Fibroblast of lung (primary cell): ENCODE measurements at places on chromosomes 3 and 15. TPM values are rescaled to one million over a fixed set of nuclear protein-coding genes. Genes with fewer than 3 reads are reported as not detected.

The CLDN16 gene
- under 0.01 and 0.33 TPM in 2 replicates for total RNA-seq

The ZPLD1 gene
- total RNA-seq: 0.17 TPM in 1 of 2 replicates, not detected in the other

The BLM gene
- 0.26 and 1.5 TPM in 2 replicates for total RNA-seq

The ABHD10 gene
- total RNA-seq: 38.5 and 48.6 TPM in 2 replicates

The ATP13A5 gene
- total RNA-seq: not detected in 2 replicates

The LRRC3B gene
- total RNA-seq: not detected in 2 replicates

The DPPA4 gene
- total RNA-seq: 0.26 TPM in 1 of 2 replicates, not detected in the other

The CDCP1 gene
- 16.9 and 56.1 TPM in 2 replicates for total RNA-seq

GRCh38 chr15:66646308-66646707 lies 55.7 kb upstream of the SMAD6 start:
- H3K27me3 ChIP-seq: no peaks in the 10 kb centered on the region
- no peak overlapping the region for H3K4me3 ChIP-seq
- no peak overlapping the region for H3K27ac ChIP-seq
- peaks cover 8% of the 10 kb centered on the region for H3K4me1 ChIP-seq
- no peaks in the 10 kb centered on the region for H3K36me3 ChIP-seq

DNA sequence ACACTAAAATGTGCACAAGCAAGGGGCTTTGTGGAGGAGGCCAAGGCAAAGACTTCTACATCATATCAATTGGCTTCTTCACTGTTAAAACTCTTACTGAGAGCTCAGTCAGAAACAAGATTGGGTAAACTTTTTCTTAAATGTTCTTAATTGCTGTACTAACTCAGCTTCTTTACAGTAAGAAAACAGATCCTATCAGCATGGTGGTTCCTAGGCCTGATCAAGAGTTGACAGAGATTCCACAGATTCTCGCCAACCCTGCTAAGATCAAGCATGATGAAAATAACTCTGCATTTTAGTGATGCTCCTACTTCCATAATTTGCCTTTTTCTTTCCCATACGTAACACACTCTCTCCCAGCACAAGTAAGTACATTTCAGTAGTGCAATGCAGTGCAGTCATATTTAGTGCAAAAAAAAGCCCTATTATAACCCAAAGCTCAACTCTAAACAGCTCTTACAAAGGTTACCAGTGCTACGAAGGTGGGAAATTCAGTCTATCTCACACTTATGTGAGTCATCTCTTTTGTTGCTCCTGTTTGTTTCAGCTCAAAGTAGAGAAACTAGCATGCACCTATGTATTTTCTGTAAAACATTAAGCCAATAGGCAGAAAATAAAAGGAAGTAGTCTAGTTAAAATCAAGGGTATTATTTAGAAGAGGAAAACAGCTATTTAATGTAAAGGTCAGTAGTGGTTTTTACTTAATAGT lies 29.9 kb downstream of the TIGIT start:
- no peak overlapping the region for H3K27ac ChIP-seq
- H3K36me3 ChIP-seq: no peaks in the 10 kb centered on the region
- H3K4me3 ChIP-seq: no peak overlapping the region
- H3K4me1 ChIP-seq: no peaks in the 10 kb centered on the region
- no peak for DNase-seq

DNA sequence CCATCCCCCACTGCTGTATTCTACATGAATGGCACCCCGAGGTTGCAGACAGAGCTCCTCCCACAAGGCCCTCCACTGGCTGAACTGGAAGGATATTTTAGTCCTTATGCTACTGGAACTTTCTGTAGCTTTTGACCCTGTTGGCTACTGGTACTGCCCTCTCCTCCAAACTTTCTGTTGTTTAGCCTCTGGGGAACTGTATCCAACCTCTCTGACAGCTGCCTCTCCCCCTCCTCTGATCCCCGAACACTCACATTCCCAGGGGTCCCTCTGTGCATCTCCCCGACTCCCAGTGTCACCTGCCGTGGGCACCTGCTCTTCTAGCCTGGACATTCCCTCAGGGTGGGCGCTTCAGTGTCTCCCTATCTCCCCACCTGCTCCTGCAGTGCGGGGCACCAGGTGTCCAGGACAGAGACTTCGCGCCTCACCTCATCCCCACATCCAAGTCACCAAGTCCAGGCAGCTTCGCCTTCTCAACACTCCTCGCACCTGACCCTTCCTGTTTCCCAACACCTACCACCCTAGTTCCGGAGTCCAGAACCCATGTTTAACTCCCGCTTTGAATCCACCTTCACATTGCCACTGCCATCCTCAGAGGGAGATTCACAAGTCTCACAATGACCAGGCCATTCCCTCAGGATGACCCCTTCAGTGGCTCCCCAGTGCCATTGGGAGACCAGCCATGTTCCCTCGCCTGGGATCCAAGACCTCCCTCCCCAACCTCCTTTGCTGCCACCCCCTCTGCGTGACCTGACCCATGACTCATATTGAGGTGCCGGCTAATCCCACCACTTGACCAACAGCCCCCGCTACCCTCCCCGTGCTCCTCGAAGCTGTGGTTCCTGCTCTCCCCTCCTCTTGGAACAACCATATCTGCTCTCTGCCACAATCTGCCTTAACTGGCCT lies 34.2 kb downstream of the BDH1 start:
- no peak overlapping the region for H3K27ac ChIP-seq
- H3K4me1 ChIP-seq: peaks cover 10% of the 10 kb centered on the region
- H3K27me3 ChIP-seq: no peaks in the 10 kb centered on the region

DNA sequence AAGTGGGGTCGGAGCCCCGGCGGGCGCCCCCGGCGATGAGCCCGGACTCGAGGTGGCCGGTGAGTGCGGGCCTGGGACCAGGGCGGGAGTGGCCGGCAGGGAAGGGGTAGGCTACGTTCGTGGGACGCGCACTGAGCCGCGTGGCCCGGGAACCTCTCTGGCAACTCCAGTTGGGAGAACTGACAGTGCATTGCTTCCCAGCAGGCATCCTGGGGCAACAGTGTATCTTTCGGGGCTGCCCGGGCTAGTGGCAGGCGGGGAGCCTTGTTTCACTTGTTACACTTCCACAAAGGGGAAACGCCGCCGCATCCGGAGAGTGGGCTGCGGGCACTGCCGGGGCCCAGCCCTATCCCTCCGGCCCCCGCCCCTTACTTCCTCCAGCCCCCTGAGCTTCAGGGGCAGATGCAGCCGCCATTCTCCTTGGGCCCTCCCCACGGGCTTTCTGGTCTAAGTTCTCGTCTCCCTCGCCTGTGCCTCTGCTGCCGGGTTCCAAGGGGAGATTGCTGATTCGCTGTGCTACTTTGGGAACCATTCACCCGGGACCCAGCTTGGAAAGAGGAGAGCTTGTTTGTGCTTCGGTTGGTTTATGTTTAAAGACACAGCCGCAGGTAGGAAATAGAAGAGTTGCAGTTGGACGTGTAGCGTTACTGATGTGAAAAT lies 675 bp downstream of the BRPF1 start:
- H3K4me1 ChIP-seq: peaks cover 5% of the 10 kb centered on the region
- H3K4me3 ChIP-seq: peak overlapping the region; percentile 84
- peak overlapping the region; percentile 99 for H3K27ac ChIP-seq
- no peak for DNase-seq

GRCh38 chr3:106261396-106261795 lies 392.6 kb upstream of the CBLB start:
- no peaks in the 10 kb centered on the region for H3K4me1 ChIP-seq
- no peak overlapping the region for H3K4me3 ChIP-seq
- H3K36me3 ChIP-seq: no peaks in the 10 kb centered on the region
- H3K27ac ChIP-seq: no peak overlapping the region
- no peak for DNase-seq

GRCh38 chr3:53166781-53167291 lies 5.8 kb downstream of the PRKCD start:
- peaks cover 14% of the 10 kb centered on the region for H3K4me1 ChIP-seq
- H3K27ac ChIP-seq: peak overlapping the region; percentile 78
- no peak overlapping the region for H3K4me3 ChIP-seq
- peak; percentile 74 for DNase-seq
- H3K27me3 ChIP-seq: no peaks in the 10 kb centered on the region

GRCh38 chr15:50186752-50187151 lies 4.8 kb downstream of the SLC27A2 start:
- no peak overlapping the region for H3K27ac ChIP-seq
- H3K4me1 ChIP-seq: no peaks in the 10 kb centered on the region
- H3K27me3 ChIP-seq: peaks cover 3% of the 10 kb centered on the region
- no peak overlapping the region for H3K4me3 ChIP-seq

GRCh38 chr3:13018561-13019242 lies 54.5 kb downstream of the IQSEC1 start:
- H3K27me3 ChIP-seq: no peaks in the 10 kb centered on the region
- peaks cover 12% of the 10 kb centered on the region for H3K4me1 ChIP-seq
- H3K4me3 ChIP-seq: no peak overlapping the region
- H3K27ac ChIP-seq: no peak overlapping the region
- no peak for DNase-seq
- no peaks in the 10 kb centered on the region for H3K36me3 ChIP-seq

- H3K36me3 ChIP-seq: no peaks in the 10 kb centered on the region
- no peak for DNase-seq
- no peak overlapping the region for H3K4me3 ChIP-seq
- no peaks in the 10 kb centered on the region for H3K4me1 ChIP-seq
- H3K27me3 ChIP-seq: no peaks in the 10 kb centered on the region
Observed at GRCh38 chr3:15403495-15403894, 23.8 kb downstream of the METTL6 start.

DNA sequence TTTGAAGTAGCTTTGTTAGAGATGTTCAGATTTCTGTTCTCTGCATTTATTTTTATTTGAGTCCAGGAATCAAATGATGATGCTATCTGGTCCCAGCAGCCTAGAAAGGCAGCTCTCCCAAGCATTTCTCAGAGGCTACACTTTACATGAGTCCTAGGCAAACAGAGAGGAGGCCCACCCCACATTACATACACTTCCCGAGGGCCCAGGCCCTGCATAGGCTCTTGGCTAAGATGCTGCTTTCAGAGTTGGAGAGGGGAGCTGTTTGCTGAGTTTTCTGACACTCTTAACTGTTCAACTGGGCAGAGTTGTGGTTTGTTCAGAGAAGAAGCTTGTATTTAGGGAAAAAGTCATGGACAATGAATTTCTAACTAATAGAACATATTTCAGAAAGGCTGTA lies 117.9 kb upstream of the RGMA start:
- no peak overlapping the region for H3K27ac ChIP-seq
- no peaks in the 10 kb centered on the region for H3K36me3 ChIP-seq

GRCh38 chr3:64909011-64909410 lies 221.2 kb upstream of the ADAMTS9 start:
- H3K4me1 ChIP-seq: no peaks in the 10 kb centered on the region
- DNase-seq: no peak
- no peak overlapping the region for H3K27ac ChIP-seq
- no peaks in the 10 kb centered on the region for H3K27me3 ChIP-seq
- H3K36me3 ChIP-seq: no peaks in the 10 kb centered on the region

- H3K4me1 ChIP-seq: peaks cover 2% of the 10 kb centered on the region
- peak; percentile 75 for DNase-seq
- H3K4me3 ChIP-seq: no peak overlapping the region
- H3K36me3 ChIP-seq: no peaks in the 10 kb centered on the region
Observed at GRCh38 chr3:52339612-52340011, 23.5 kb downstream of the DNAH1 start.

GRCh38 chr15:94858449-94858848 lies 627.1 kb downstream of the MCTP2 start:
- H3K4me3 ChIP-seq: no peak overlapping the region
- no peaks in the 10 kb centered on the region for H3K4me1 ChIP-seq
- H3K27me3 ChIP-seq: no peaks in the 10 kb centered on the region
- no peaks in the 10 kb centered on the region for H3K36me3 ChIP-seq
- DNase-seq: no peak

DNA sequence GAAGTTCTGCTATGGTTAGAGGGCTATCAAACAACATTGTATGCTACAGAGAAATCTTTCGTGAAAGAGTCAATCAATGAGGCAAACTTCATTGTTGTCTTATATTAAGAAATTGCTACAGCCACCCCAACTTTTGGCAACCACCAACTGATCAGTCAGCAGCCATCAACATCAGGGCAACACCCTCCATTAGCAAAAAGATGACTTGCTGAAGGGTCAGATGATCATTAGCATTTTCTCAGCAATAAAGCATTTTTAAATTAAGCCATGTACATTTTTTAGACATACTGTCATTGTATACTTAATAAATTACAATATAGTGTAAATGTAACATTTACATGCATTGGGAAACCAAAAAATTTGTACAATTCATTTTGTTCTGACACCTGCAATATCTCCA lies 53.1 kb downstream of the LYZL4 start:
- H3K4me3 ChIP-seq: no peak overlapping the region
- no peak overlapping the region for H3K27ac ChIP-seq
- no peaks in the 10 kb centered on the region for H3K4me1 ChIP-seq
- H3K36me3 ChIP-seq: no peaks in the 10 kb centered on the region
- no peak for DNase-seq

DNA sequence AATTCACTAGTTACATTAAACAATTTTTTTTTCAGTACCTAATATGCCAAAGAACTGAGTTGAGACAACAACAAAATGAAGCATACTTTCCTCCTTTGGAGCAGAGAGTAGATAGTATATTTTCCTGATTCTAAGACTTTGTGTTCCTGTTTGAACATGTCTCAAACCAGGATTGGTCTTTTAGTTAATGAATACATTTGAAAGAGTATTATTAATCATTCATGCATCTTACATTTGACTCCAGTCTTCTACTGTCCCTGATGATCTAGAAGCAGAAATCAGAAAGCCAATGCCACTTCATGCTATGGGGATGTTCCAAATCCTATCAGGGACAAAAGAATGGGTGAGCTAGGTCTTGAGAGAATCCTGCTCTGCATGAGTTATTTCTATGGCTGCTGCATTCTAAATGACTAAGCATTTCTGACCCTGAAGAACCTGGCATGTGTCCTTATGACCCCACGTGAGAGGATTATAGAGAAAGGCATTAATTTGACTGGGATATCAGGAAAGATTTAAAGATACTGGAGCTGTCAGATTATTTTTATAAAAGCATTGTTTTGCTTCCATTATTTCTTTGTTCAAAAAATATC lies 32.9 kb upstream of the MBNL1 start:
- DNase-seq: peak; percentile 51
- H3K36me3 ChIP-seq: no peaks in the 10 kb centered on the region
- H3K27me3 ChIP-seq: no peaks in the 10 kb centered on the region
- H3K4me3 ChIP-seq: no peak overlapping the region
- H3K27ac ChIP-seq: peak overlapping the region; percentile 10
- H3K4me1 ChIP-seq: no peaks in the 10 kb centered on the region

DNA sequence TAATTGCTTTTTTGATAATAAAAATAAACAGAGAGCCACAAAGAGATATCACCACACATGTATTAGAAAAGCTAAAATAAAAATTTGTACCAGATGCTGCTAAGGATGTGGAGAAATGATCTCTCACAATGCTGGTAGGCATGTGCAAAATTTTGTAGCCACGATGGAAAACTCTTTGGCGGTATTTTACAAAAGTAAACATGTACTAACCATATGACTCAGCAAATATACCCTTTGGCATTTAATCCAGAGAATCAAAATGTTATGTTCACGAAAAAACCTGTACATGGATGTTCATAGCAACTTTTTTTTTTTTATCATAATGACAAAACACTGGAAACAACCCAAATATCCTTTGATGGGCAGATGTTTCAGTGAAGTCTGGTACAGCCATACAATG lies 261.2 kb downstream of the LPP start:
- no peaks in the 10 kb centered on the region for H3K27me3 ChIP-seq
- no peaks in the 10 kb centered on the region for H3K36me3 ChIP-seq
- peaks cover 3% of the 10 kb centered on the region for H3K4me1 ChIP-seq
- H3K4me3 ChIP-seq: no peak overlapping the region
- DNase-seq: peak; percentile 47
- no peak overlapping the region for H3K27ac ChIP-seq
